Osteoblast (primary cell): ENCODE measurements at places on chromosomes 1 and 21. TPM values are rescaled to one million over a fixed set of nuclear protein-coding genes. Genes with fewer than 3 reads are reported as not detected.
A peak's percentile ranks its signal among the peaks of the same experiment; 100 is the strongest.

DNA sequence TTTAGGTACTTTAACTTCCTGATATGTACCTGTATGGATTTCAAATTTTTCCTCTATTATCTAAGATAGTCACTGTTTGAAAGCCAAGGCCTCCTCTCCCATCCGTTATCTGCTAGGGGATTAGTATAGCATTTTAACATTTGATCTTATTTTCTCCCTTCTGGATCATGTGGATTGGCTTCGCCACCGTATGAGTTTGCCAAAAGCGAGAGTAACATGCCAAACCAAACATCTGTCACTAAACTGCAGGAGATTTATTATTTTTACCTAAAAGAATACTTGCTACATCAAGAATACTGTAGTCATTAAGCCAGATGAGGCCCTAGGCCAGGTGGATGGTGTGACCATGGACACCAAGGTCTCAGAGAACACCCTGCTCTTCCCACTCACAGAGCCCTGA is 28.5 kb upstream of the EEIG2 start:
- DNase-seq, result peak; percentile 62

DNA sequence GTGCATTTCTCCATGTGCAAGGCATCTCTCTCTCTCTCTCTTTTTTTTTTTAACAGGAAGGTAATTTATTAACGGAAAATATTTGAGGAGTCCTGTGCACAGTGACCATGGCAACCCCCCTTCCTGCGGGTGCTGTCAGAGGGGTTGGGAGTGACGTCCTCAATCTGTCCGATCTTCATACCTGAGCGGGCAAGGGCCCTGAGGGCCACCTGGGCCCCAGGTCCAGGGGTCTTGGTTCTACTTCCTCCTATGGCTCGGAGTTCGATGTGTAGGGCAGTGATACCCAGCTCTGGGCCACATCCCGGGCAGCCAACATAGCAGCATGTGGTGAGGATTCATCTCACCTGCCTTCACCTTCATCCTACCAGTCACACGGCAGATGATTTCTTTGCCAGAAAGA is 11.0 kb downstream of the MAPKAPK2 start:
- no peak for DNase-seq

GRCh38 chr1:93744299-93744988 is 62.8 kb upstream of the BCAR3 start:
- no peak for DNase-seq

DNA sequence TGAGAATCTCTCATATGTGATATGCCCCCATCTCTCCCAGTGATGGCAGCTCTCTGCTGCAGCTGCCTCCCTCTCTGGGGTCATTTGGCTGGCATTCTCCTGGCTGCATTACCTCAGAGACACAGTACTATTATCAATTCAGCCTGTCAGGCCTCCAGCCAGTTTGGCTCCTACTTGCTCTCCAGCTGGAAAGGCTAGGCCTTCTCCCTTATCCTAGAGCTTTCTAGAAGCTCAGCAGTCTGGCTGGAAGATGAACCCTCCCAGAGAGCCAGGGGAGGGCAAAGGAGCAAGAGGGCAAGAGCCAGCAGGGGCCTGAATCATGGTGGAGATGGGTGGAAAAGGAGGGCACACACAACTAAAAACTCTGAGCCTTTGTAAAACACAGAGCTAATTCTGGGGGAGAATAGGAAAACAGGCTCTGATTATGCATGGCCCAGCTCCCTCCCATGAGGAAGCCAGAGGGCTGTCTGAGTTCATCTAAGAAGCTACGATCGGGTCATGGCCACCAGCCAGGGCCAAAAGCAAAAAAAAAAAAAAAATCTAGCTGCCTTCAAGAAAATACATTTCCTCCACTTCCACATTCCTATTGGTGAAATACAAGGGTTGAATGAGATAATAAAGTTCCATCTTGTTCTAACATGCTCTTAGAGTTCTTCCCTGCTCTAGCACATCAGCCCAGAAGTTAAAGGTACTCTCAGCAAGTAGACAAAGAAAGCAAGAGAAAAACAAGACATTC is 8.8 kb downstream of the LAMB3 start:
- peak; percentile 66 for DNase-seq

- DNase-seq, result no peak
These were observed 107.1 kb upstream of the OLIG2 start for GRCh38 chr21:32918478-32919120.

DNA sequence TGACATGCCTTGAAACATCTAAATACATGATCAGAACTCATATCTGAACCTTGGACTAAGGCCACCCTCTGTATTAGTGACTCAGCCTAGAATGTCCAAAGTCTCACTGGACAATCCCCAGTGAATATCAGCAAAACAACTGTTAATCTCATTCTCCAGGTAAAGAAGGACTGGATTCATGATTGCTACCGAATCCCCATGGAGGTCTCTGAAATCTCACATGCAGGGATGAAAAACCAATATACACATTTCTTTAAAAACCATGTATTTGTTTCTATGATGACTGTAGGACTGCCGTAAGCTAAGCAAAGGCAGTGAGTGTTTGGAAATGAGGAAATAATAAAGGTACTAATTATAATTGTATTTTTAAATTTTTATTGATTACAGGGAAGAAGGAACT is at the start of gene OR2L3:
Gene OR2L3 (plus strand): TSS at position 301 of the 400 bp plus-strand sequence. CDS start 13,846 bp downstream, outside the sequence.
- no peak for DNase-seq

PRAMEF2 gene
- total RNA-seq, result not detected in 2 replicates

PCAT6 gene
- 0.29 and 0.72 TPM in 2 replicates for total RNA-seq

GBP6 gene
- not detected in 2 replicates for total RNA-seq
